ENCODE measurements at places on chromosomes 1 and 21.

DNA sequence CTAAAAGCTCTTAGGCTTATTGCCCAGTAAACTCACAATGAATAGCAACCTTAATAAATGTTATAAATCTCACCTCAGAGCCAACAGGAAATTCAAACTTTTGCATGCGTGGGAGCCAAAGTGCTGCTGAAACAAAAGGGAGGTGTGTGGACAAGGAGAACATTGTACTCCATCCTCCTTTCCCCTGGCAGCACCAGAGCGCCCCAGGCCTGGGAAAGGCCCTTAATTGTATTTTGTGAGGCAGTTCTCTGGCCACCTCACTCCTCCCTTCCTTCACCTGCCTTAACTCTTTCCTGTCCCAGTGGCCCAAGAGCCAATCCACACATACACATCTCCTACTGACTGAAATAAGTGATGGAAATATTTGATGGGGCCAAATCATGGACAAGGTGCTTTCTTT lies 648.5 kb downstream of the LMO4 start:
- DNase-seq = no peak

- no peak for DNase-seq
Measured at GRCh38 chr1:62800825-62801306, 16.9 kb downstream of the ATG4C start.

DNA sequence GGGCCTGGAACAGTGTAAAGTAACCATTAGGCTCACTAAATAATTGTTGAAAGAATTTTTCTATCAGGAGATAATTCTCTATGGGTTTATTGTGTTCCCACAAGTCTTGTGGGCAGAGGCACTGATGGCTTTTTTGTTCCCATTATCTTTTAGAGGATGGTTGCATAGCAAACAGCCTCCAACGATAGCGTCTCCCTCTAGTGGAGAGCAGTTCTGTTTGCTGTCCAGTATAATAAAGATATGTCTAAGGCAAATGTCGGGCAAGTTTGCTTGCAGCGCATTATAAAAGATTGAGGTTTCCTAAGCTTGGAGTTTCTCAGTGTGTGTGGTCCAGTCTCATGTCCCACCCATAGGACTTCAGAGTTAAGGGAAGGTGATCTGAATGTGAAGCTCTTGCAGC lies 1.3 kb upstream of the SLC6A17 start:
- DNase-seq = peak; percentile 45

GRCh38 chr1:211329764-211330201 lies 3.1 kb downstream of the TRAF5 start:
- DNase-seq = no peak

GRCh38 chr1:87120779-87121178 lies 206.3 kb downstream of the HS2ST1 start:
- no peak for DNase-seq

- DNase-seq = peak; percentile 31
Measured at GRCh38 chr21:42692688-42693087, 39.3 kb downstream of the PDE9A start.

DNA sequence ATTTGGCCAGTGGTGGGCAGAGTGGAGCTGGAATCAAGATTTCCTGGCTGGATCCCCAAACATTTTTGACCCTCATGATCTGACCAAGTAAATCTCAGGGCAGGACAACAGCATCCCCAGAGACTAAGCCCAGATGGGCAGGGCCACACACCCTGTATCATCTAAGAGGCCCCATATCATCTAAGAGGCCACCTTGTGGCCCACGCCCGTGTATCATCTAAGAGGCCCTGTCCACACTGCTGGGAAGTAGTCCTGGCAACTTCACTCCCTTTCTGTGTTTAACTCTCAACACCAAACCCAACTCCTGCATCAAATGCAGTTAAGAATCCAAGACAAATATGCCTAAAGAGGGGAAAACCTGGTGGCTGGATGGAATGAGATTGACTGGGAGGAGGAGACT lies 81.6 kb upstream of the SSX2IP start:
- DNase-seq = no peak

All from osteoblast (primary cell).